ENCODE measurements at places on chromosomes 4 and X. TPM values are rescaled to one million over a fixed set of nuclear protein-coding genes. Genes with fewer than 3 reads are reported as not detected.

Gene MAGEA6
- total RNA-seq: not detected

Gene GPR78
- total RNA-seq: under 0.01 TPM

Gene TRMT44
- 11.8 TPM for total RNA-seq

Gene NHSL2
- total RNA-seq: 0.82 TPM

Gene EXOSC9
- total RNA-seq: 27.3 TPM

Gene HTATSF1
- 68.5 TPM for total RNA-seq

Gene CUL4B
- 35.5 TPM for total RNA-seq

Gene RPL34
- total RNA-seq: 1,578 TPM

Gene NXF2B
- not detected for total RNA-seq

Gene SLC6A14
- total RNA-seq: not detected

DNA sequence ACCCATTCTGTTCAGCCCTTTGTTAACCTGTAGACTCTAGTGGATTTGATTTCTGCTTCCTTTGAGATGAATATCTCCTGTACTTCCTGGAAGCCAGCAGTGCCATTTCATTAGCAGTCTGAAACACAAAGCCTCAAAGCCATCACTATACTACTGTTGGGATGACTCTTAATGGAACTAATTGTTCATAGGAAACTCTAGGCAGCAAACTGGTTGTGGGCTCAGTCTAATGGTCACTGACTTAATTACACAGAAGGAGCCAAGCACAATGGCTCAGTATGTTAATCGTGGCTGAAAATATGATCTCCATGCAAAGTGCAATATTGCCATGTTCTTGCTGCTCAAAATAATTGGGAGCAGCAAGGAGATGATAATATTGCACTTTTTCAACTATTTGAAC is 262.3 kb downstream of the ARHGAP24 start:
- DNase-seq: no peak

DNA sequence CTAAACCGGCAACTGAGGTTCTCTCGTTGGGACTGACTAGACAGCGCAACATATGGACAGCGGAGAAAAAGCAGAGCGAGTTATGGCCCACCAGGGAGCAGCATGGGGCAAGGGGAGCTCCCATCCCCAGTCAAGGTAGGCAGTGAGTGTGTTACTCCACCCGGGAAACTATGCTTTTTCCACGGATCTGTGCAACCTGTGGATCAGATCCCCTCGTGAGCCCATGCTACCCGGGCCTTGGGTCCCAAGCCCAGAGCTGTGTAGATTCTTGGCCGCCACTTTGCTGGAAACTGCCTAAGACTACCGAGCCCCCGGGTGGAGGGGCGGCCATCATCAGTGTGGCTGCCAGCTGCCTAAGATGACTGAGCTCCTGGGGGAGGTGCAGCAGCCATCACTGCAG is 140.9 kb downstream of the PAPSS1 start:
- no peak for DNase-seq

DNA sequence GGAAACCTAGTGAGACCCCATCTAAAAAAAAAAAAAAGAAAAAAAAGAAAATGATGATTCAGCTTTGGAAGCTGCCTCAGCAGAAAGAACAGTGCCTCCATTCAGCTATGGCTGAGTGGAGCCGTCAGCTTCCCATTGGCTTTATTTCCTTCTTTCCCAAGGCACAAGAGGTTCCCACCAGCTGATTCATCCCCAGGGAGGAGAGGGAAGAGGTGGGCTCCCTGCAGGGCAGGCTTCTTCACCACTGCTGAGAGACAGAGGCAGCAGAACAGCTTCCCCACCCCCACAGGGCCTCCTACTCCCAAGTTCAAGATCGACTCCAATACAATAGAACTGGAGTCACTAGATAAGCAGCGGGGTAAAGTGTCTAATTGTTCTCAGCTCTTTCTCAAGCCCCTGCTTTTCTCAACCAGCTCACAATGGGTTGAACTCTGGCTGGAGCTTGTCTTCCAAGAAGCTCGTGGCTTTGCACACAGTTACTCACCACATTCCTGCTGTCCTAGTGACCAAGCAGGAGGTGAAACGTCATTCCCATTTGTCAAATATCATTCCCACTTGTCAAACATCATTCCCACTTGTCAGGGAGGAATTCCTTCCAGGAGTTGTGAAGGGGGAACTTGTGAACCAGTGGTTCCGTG is 47.8 kb downstream of the FHDC1 start:
- peak; percentile 49 for DNase-seq

DNA sequence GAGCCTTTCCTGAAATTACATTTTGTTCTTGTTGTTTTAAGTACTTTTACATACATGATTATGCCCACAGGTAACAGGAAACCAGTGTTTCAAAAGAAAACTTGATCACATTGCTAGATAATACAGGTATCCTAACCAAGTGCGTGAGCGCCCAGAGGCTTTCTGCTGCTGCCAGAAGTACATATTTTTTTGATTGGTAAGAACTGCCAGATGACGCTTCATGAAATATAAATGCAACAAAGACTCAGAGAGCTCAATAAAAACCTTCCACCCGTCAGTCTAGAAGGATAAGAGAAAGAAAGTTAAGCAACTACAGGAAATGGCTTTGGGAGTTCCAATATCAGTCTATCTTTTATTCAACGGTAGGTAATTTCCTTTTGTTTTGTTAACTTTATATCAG is at the start of gene EPGN:
Gene EPGN, plus strand, starts transcription at position 256 of the 400 bp plus-strand sequence. Its CDS starts 64 bp downstream, at position 320.
- no peak for DNase-seq

GRCh38 chr4:158302076-158302866 is 92.0 kb downstream of the TMEM144 start:
- no peak for DNase-seq

GRCh38 chrX:73562458-73562857 is 539 bp upstream of the CHIC1 start:
- DNase-seq: no peak

DNA sequence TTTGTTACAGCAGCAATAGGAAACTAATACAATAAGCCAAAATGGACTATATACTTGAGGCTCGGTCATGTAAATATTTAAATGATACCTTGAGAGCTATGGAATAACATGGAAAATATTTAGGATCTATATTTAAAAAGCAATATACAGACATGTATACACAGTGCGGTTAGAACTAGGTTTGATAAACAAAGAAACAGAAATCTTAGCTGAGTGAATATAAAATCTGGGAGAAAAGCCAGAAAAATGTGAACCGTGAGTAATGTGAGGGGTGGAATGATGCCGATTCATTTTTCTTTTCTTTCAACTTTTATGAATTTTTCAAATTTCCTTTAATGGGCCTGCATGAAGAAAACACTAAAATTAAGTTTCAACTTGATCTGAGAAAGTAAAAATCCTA is 104.1 kb downstream of the ATXN3L start:
- no peak for DNase-seq

DNA sequence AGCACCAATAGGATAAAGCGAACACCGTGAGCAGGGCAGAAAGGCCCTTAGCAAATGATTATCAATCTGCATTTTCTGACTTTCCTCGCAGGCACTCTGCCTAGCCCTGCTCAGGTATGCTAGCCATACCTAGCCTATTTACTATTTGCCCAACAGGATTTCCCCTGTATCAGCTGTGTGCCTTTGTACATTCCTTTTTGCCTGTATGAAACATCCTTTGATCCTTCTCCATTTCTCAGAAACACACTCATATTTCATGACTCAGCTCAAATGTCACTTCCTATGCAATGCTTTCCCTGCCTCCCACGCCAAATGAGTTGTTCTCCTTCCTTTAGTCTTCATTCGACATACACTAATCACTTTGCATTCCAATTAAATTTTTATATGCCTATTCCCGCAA is 37.2 kb downstream of the PCDH7 start:
- no peak for DNase-seq

- no peak for DNase-seq
Measured at GRCh38 chr4:103126126-103126525, 26.5 kb upstream of the BDH2 start.

- DNase-seq: no peak
Measured at GRCh38 chrX:42047886-42048285, 124.5 kb upstream of the CASK start.

GRCh38 chr4:128244379-128244778 is 43.2 kb downstream of the PGRMC2 start:
- no peak for DNase-seq

- no peak for DNase-seq
Measured at GRCh38 chr4:77496457-77496856, 109.2 kb upstream of the CXCL13 start.

DNA sequence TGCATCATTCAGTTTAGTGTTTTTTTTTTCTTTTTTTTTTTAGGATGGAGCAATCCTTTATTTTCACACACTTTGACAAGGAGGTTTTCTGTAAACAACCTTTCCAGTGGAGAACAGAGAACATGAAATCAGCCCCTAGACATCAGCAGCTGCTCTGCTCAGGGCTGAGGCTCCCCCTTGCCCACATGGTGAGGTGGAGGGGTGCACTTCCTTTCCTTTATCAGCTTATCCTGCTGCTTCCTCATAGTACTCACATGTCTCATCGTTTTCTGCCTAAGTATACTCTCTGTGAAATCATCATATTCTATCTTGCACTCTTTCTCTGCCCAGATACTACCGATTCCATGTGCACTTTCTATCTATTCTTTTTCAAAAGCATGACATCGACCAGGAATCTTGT is 47.6 kb upstream of the PRSS12 start:
- DNase-seq: no peak

DNA sequence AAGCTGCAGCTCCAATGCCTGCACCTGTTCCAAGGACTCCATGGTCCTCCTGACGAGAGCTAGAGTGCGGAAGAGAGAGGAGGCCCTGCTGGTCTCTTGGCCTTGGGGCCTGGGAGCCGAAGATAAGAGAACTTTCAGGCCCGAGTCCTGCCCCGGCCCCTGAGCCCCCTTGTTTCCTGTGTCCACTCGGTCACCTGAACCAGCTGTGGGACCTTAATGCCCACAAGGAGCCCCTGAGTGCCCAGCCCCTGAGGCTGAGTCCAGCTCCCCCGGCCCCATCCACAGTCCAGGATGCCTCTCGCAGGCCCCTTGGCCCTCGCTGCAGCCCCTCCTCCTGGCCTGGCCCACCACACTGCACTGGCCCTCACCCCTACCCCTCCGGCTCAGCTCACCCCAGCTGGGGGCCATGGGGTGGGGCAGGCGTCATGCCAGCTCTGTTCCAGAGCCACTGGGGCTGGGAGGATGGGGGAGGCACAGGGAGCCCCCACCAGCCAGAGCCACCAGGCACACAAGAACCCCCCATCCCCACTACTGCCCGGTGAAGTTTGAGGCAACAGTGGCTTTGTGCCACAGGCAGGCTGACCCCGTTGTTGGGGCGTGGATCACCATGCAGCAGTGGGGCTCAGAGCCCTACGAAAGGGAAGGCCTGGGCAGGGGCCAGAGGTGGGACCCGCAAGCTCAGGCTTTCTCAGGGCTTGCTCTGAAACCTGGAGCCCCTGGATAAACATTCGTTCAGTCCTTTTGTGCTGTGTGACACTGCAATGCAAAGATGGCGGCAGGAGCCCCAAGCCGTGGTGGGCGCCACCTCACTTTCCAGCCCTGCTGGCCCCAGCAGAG is 14.1 kb downstream of the NAT8L start:
- DNase-seq: no peak

- no peak for DNase-seq
Measured at GRCh38 chr4:40718586-40718985, 31.2 kb upstream of the NSUN7 start.

- DNase-seq: no peak
Measured at GRCh38 chr4:39713691-39714090, 15.8 kb downstream of the UBE2K start.

- no peak for DNase-seq
Measured at GRCh38 chr4:112813790-112814189, 176.8 kb downstream of the LARP7 start.

- DNase-seq: no peak
Measured at GRCh38 chrX:154649503-154650220, 3.7 kb downstream of the CTAG2 start.

Measured in frontal cortex (tissue), 4 donors.